Occipital lobe (tissue), 3 donors: ENCODE measurements at places on chromosomes 13 and 19. TPM values are rescaled to one million over a fixed set of nuclear protein-coding genes. Genes with fewer than 3 reads are reported as not detected.

The SLC7A10 gene
- 2.5 TPM for total RNA-seq

The METTL21C gene
- total RNA-seq, result not detected

The NPAS1 gene
- total RNA-seq, result 5.8 TPM

DNA sequence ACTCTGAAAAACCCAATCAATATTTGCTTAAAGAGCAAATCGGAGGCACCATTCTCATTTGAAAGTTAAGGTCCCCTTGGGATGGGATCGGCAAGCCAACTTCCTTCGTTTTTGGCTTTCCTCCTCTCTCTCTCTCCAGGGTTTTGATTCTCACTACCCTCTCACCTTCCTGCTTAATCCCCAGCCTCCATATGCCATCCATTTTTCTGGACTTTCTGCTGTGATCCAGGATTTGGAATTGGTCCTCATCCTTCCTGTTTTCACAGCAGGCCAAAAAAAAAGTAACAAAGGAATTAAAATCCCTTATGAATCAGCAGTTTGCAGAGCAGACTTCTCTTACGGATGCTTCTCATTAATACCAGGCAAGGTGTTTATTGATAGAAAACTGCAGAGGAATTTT, 283.1 kb upstream of the TMTC4 start:
- no peak for DNase-seq

- no peak for DNase-seq
Observed at GRCh38 chr19:52991484-52991883, 22.2 kb upstream of the ERVV-1 start.

DNA sequence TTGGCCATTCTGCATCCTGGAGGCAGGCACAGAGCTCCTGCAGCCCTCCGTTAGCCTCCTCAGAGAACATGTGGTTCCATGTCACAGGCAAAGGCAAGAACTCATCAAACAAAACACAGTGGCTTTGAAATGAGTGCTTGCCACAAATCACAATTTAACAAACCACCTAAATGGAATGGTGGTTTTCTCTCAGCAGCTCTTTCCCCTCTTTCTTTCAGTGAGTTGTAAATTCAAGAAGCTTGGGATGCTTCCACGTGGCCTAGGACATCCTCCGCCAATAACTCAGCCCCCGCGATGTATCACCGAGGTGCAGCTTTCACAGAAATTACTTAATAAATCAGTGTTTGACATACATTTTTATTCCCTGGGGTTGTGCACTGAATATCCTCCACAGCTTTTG, 65.4 kb upstream of the RFC3 start:
- DNase-seq, result no peak

GRCh38 chr19:29001141-29001581, 211.8 kb downstream of the UQCRFS1 start:
- no peak for DNase-seq

DNA sequence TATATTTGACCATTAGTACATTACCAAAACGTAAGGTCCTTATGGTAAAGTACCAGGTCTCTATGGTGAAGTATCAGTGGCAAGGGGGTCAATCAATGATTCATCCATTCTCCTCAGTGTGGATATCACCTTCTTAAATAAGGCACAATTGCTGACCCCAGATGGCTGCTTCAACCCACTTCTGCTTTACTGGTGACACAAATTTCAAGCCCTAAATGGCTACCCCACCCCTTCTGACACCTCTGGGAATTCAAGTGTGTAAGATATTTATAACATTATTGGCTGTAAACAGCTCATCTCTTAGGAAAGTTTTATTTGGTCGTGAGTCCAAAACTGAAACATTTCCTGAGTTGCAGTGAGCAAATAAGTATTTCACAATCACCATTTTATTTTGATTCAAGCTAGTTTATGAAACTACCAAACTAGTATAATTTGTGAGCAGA, 7.9 kb upstream of the WBP4 start:
- no peak for DNase-seq

DNA sequence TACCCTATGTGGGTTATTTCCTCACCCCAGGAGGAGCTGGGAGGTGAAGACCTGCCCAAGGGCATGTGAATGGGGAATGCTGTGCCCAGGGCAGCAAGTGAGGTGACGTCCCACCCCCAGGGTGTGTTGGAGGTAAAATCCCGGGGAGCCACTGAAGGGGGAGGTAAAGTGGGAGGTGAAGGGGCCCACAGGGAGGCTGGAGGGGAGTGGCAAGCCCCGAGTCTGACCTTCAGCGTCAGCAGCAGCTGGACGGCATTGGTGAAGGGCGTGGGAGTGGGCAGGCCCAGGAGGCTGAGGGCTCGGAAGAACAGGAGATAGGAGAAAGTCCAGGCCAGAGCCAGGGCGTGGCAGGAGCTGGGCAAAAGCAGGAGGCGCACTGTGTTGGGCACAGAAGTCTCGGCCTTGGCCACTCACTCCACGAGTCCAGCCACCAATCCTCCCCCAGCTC, 2.4 kb downstream of the MBOAT7 start:
- DNase-seq, result no peak

- peak; percentile 27 for DNase-seq
Observed at GRCh38 chr19:55454787-55455243, 6.6 kb downstream of the ISOC2 start.
